NCI-H1048 (cell line): ENCODE measurements at places on chromosomes 3 and 15.

DNA sequence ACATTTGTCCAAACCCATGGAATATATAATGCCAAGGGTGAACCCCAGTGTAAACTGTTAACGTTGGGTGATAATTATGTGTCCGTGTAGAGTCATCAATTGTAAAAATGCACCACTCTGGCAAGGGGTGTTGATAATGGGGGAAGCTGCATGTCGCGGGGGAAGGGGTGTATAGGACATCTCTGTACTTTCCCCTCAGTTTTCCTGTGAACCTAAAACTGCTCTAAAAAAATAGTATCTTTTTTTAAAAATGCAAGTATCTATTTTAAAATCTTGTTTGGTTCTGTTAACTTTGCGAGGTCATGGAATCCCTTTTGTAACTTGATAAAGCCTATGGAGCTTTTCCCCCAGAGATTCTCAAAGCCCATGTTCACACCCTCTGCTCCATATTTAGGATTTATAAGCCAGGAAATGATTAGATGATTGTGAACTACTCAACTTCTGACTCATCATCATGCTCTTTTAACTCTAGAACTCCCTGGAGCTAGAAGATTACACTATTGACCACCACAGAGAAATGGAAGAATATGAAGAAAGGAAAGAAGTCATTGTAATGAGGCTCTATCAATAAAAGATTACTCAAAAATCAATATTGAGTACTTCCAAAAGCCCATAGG lies 56.1 kb upstream of the C3orf49 start:
- no peak for DNase-seq

DNA sequence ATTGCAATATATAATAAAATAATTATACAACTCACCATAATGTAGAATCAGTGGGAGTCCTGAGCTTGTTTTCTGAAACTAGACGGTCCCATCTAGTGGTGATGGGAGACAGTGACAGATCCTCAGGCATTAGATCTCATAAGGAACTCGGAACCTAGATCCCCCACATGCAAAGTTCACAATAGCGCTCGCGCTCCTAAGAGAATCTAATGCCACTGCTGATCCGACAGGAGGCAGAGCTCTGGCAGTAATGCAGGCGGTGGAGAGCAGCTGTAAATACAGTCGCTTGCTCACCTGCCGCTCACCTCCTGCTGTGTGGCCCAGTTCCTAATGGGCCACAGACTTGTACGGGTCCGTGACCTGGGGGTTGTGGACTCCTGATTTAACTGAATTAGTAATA lies 87.8 kb downstream of the P3H2 start:
- DNase-seq, result no peak

DNA sequence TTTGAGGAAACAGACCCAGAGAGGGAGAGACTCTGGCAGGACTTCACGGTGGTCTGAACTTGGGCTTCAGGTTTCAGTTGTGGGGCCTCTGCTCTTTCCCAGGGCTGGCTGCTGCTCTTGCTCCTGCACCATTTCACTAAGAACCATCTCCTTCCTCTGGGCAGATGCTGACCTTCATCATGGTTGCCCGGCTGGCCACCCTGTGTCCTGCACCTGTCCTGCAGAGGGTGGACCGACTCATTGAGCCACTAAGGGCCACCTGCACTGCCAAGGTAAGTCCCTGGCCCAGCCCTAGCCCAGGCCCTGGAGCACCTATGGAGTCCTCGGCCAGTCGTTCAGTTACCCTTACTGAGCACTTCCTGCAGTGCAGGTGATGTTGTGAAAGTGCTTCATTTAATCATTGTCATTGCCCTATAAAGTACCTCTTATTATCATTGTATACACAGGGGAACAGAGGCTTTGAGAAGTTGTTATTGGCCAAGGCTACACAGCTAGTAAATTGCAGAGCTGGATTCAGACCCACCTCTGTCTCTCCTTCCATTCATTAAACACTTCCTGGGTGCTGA lies 10.0 kb downstream of the RPL32 start:
- no peak for DNase-seq

- no peak for DNase-seq
Observed at GRCh38 chr3:79011821-79012529, 755.8 kb downstream of the ROBO1 start.

GRCh38 chr3:122668930-122669730 lies 11.5 kb upstream of the PARP14 start:
- no peak for DNase-seq

GRCh38 chr3:13535905-13536304 lies 13.0 kb upstream of the FBLN2 start:
- DNase-seq, result no peak

DNA sequence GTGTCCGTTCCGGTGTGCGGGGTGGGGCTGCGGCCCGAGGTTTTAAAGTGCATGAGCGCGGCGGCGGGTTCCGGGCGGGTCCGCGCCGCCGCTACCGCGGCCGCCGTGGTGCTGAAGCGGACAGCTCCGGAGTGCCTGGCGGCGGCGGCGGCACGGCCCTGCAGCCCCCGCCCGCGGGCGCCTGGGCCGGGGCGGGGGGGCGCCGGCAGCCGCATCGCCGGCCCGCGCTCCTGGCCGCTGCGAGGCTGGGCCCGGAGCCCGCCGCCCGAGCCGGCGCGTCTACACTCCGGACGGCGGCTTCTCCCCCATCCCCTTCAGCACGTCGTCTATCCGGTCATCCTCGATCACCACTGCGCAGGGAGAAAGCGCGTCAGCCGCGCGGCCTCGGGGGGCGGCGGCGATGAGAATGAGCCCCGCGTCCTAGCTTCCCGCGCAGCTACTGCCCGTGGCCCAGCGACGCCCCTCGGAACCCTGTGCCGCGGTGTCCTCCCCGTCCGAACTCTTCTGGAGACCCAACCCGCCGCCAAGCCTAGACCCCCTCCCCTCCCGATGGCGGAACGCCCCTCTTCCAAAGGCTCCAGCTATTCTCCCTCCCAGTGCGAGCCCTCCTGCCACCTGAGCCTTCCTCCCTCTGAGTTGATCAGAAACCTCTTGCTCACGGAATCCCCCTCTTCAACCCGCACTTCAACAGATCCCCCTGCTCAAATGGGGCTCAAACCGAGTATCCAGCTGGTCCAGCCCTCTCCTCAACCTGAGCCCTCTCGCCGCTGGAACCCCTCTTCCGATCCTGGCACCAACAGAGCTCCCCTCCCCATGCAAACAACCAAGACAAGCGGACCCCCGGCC lies 1.3 kb downstream of the CAMK2N2 start:
- DNase-seq, result no peak

- DNase-seq, result no peak
Observed at GRCh38 chr3:40417845-40418543, 31.0 kb downstream of the ENTPD3 start.
